ENCODE measurements at places on chromosomes 7 and 10.

DNA sequence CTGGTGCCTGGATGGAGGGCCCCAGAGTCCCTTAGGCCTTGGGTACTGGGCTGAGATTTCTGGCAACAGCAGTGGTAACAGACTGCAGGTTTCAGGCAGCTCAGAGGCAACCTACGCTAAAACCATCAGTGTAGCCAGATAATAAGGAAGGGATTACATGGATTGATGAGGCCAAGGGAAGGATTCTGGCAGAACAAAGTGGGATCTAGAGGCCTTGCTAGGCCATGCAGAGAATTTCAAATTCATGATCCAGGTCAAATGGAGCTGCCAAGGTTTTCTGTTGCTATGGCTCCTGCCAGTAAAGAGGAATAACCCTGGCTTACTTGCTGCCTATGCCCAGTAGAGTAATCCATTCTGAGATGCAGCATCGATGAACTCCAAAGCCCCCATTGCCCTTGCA lies 445.7 kb downstream of the ADRA2A start:
- DNase-seq: no peak

DNA sequence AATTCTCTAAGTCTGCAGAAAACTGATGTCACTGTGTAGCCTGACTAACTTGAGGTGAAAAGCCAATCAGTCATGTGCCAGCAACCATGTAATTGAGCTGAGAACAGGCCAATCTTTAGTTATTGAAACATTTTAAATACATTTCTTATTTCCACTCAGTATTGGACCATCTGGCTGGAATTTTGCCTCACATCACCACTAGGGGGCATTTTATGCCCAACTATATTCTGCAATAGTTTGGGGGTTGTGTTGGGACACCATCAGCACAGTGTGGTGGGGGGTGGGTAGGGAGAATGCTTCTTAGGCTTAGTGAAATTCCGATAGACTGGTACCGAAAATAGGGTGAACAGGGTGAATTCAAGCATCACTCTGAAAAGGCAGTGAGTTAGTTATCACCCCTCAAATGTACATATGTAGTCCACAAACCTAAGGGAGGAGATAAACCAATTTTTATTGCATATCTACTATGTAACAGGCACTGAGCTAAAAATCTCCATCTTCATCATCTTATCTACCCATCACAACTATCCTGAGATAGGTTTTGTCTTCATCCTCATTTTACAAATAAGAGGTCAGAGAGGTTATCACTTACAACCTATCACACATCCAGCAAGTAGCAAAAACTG lies 17.8 kb downstream of the NPSR1 start:
- no peak for DNase-seq

GRCh38 chr7:30740417-30741181 lies 11.3 kb upstream of the INMT start:
- peak; percentile 29 for DNase-seq

- DNase-seq: no peak
Measured at GRCh38 chr7:139523968-139524815, 707 bp downstream of the CLEC2L start.

DNA sequence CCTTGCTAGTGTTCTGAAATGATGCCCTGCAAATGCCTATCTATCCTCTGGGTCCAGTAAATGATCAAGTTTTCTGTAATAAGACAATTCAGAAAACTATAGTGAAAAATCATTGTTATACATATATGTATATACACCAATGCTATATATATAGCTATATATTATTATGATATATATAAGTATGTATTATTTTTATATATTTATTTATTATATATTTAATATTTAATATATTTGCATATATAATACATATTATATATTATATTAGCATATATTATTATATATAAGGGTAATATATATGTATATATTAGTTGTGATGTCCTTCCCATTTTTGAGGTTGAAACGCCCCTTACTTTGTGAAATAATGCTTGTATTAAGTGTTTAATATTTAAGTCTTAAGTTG lies 181.4 kb upstream of the CACNA2D1 start:
- DNase-seq: no peak

DNA sequence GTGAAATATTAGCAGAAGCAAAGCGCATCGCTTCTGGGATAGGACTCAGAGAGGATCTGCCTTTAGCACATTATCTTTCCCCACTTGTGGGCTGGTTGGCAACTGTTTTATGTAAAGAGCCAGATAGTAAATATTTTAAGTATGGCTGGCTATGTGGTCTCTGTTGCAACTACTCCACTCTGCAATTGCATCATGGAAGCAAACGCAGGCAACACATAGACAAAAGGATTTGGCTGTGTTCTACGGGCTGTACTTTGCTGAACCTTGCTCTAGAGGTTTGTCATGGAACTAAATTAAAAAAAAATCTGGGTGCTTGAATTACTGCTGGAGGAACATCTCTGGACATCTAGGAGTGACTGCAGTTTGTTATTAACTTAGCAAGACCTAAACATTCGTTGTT lies 307.8 kb upstream of the TPK1 start:
- DNase-seq: no peak

DNA sequence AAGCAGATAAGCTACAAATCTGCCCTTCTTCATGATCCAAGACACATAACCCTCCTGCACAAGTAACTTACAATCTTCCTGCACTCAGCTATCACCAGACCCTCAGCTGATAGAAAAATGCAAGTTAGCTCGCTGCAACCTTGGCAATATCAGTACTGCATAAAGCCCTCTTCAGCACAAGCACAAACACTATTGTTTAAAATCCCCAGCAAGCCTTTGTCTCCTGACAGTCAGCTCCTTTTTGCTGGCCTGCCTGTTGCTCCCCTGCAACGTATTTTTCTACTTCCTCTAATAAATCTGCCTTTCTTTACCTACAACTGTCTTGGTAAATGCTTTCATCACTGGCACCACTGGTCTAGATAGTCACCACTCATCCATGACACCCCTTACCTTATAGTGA lies 59.8 kb downstream of the BAMBI start:
- DNase-seq: no peak

- no peak for DNase-seq
Measured at GRCh38 chr10:114084215-114084614, 40.5 kb downstream of the ADRB1 start.

DNA sequence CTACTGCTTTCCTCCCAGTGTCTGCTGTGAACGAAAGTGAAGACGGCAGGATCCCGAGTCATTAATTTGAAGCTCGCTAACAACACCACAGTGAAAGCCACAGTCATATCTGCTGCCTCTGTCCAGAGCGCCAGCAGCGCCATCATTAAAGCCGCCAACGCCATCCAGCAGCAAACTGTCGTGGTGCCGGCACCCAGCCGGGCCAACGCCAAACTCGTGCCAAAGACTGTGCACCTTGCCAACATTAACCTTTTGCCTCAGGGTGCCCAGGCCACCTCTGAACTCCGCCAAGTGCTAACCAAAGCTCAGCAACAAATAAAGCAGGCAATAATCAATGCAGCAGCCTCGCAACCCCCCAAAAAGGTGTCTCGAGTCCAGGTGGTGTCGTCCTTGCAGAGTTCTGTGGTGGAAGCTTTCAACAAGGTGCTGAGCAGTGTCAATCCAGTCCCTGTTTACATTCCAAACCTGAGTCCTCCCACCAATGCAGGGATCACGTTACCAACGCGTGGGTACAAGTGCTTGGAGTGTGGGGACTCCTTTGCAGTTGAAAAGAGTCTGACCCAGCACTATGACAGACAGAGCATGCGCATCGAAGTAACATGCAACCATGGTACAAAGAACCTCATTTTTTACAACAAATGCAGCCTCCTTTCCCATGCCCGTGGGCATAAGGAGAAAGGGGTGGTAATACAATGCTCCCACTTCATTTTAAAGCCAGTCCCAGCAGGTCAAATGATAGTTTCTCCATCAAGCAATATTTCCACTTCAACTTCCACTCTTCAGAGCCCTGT lies 94.8 kb upstream of the KCNMA1 start:
- DNase-seq: no peak

- no peak for DNase-seq
Measured at GRCh38 chr7:2198206-2198605, 34.5 kb downstream of the MAD1L1 start.

- peak; percentile 7 for DNase-seq
Measured at GRCh38 chr10:33333260-33334101, 986 bp downstream of the NRP1 start.

DNA sequence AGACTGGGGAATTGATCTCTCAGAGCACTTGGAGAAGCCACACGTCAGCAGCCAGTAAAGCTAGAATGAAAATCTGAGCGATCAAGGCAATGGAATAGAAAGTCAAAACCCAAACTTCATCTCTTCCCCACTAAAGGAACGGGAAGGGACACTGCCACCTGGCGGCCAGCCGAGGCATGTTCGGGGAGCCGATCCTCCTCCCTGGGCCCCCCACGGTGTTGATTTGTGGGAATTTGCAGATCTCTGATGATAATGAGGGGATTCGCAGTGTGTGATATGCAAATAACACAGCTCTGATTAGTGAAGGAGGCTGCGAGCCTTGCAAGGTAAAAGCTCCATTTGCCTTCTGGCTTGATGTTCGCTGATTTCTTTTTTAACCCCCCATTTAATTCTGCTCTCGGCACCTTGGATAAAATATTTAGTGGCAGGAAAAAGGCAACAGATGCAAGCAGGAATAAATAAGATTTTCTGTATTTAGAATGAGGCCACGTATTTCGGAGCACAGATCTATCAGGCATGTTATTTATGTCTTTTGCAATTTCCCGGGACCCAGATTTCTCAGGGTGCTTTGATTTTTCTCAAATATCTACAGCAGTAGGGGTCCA lies 258.6 kb downstream of the PAXIP1 start:
- no peak for DNase-seq

- DNase-seq: no peak
Measured at GRCh38 chr10:116536810-116537209, 8.9 kb upstream of the PNLIP start.

- DNase-seq: no peak
Measured at GRCh38 chr10:75827587-75828021, 396.2 kb downstream of the LRMDA start.

DNA sequence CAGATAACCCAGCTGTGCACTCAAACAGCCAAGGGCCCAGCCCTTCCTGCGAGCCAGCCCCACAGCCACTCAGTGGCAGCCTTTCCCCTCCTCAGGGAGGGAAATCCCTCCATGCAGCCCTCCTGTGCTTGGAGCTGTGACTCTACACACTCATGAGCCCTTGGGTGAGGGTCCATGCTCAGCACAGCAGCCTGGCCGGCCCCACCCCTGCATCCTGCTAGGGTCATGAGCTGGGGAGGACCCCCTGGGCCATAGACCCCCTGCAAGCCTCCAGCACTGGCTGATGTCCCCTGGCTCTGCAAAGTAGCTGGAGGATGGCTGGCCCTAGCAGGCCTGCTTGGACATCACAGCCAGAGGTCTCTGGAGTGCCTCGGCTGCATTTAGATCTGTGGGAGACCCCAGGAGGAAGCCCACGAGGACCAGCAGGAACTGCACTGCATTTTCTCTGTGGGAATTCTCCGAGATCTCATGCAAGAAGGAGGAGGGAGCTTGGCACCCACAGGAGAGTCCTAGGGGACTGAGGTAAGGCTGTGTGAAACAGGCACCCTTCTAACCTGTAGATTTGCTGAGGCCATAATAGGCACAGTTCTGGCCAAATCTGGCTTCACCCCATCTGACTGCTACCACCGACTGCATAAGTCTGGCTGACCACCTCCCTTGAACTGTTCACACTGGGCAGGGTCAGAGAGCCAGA lies 17.4 kb downstream of the TMEM273 start:
- DNase-seq: no peak

- DNase-seq: no peak
Measured at GRCh38 chr10:21754410-21755011, 220.5 kb downstream of the MLLT10 start.

DNA sequence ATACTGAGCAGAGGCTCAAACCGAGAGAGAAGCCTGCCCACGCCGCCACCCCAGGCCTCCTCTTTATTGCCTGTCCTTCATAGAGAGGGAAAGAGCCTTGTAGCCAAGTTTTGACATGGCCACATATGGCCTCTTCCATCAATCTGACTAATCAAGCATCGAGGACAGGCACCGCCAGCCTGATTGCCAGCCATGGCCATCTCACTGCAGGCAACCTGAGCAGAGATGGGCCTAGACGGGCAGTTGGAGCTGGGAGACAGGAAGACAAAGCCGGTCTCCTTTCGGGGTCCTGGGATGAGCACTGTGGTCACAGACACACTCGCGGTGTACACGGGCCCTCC lies 67.2 kb downstream of the EBF3 start:
- no peak for DNase-seq

- no peak for DNase-seq
Measured at GRCh38 chr10:36280321-36280741, 638.2 kb upstream of the FZD8 start.

GRCh38 chr7:33742999-33743587 lies 162.2 kb upstream of the BMPER start:
- no peak for DNase-seq

DNA sequence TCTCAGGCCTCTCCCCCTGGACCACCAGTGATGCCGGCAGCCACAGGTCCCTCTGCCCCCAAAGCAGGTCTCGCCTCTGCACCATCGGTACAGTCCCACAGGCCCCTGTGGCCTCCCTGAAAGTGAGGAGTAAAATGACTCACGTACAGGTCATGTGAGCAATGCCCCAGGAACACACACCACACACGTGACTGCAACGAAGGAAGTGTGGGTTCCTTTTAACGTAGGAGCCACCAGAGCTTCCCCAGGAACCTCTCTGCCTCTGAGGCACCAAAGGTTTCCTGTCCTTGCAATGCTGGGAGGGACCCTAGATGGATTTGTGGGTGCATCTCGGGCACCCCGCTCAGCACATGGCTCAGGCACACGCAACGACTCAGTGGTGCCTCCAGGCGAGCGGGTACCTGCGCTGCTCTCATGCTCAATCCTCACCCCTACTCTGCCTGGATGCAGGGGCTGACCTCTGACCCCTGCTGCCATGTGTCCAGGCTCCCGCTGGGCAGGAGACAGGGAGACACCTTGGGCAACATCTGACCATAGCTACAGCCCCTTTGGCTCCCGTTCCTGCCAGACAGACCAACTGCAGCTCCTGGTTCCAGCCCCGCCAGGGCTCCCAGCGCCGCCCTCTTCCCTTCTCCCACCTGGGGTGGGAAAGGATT lies 120.7 kb downstream of the PRKAG2 start:
- DNase-seq: peak; percentile 43

GRCh38 chr10:127836966-127837365 lies 55.8 kb downstream of the CLRN3 start:
- DNase-seq: no peak

DNA sequence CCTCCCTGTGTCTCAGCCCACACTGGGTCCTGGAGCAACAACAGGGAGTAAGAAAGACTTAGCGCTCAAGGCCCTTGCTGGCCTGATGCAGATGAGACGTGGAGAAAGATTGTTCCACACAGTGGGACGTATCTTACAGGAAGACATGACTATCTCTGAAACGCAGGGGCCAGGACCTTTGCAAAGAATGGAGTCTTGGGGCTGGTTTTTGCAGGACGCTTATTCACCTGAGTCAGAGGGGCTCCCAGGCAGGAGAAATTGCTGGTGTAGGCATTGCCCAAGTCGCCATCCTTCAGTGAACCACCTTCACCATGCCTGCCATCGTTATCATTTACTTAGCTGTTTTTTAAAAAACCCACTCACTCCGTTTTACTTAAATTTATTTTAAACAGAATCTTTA lies 11.8 kb upstream of the GDF10 start:
- no peak for DNase-seq

DNA sequence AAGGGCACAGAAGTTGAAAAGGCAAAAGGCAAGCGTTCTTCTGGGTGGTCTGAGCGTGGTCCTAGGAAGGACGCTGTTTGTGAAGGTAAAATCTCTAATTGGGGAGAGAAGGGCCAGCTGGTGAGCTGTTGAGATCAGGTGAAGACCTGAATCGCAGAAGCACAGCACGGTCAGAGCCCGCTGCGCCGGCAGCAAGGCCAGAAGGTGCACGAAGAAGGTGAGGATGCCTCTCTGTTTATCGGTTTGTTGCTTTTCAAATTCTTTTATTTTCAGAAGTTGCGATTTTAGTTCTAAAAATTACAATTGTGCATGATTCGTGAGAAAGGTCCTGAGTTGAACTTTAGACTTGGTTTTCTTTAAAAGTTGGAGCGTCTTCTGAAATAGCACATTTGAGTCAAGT lies 247.8 kb upstream of the FOXK1 start:
- DNase-seq: no peak
